ENCODE measurements at places on chromosomes 16 and 17.

DNA sequence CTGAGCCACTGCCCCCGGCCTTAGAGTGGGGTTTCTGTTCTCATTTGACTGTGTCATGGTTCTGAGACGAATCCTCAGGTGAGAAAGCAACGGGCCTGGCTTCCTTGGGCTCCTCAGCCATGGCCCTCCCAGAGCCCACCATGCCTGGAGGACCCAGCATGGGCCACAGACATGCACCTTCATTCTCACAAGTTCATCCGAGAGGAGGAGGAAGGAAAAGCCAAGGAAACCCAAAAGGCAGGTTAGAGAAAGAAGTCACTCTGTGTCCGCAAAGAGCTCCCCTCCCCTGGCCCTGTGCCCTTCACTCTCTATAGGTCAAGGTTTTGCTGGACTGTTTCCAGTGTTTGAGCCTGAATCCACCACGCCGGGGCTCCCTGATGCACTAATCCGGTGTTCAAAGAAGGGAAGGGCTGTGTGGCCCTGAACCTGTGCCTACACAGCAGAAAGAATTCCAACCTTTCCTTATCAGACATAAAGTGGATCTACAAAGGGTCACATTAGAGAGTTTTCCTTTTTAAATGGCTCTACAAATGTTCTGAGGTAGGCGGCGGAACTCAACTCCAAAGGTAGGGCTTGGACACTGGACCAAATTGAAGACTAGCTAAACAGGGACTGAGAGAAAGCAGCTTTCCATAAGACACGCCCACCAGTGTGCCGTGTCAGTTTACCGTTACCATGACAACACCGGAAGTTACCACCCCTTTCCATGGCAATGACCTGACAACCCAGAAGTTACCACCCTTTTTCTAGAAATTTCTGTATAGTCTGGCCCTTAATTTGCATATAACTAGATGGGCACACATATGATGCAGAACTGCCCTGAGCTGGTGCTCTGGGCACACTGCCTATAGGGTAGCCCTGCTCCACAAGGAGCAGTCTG lies 15.9 kb upstream of the PECAM1 start:
- no peak for DNase-seq

GRCh38 chr16:78985716-78986605 lies 614.6 kb downstream of the MAF start:
- DNase-seq: no peak

GRCh38 chr16:56281249-56281805 lies 90.0 kb downstream of the GNAO1 start:
- no peak for DNase-seq

- DNase-seq: peak; percentile 22
These were observed 31.4 kb downstream of the ACTG1 start for GRCh38 chr17:81481073-81481799.

DNA sequence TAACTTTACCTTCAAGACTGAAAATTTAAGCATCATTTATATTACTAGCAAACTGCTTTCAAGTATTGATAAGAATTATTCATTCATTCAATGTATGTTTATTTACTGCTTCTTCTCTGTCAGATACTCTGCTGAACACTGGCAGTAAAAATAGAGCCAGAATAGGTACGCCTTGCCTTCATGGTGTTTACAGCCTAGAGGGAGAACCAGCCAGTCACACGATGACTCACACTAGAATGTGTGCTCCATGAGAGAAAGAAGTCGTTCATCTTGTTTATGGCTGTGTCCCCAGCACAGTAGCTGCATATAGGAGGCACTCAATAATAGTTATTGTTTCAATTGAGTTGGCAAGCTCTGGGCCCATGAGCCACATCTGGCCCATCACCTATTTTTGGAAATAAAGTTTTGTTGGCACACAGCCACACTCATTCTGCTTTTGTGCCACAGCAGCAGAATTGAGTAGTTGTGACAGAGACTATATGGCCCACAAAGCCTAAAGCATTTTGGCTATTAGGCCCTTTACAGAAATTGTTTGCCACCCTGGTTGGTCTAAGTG lies 84.2 kb downstream of the TMC6 start:
- DNase-seq: no peak

DNA sequence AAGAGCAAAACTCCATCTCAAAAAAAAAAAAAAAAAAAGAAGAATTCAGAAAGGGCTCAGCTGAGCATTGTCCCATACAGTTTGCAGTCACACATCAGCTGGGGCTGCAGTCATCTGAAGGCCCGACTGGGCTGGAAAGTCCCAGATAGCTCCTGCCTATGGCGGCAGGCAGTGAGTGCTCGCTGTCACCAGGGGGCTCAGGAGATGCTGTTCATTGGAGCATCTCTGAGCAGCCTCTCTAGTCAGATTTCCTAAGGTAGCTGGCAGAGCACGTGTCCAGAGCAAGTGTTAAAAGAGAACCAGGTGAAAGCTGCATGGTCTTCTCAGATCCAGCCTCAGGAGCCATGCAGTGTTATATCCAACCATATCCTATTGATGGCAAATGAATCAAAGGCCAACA lies 75.8 kb downstream of the WSCD1 start:
- DNase-seq: no peak

GRCh38 chr17:56815711-56816110 lies 18.0 kb downstream of the C17orf67 start:
- no peak for DNase-seq

- no peak for DNase-seq
These were observed 65.6 kb upstream of the SREBF1 start for GRCh38 chr17:17902376-17902775.

- DNase-seq: no peak
These were observed 1.9 kb downstream of the GNG13 start for GRCh38 chr16:798666-799065.

- DNase-seq: no peak
These were observed 34.5 kb upstream of the TMC5 start for GRCh38 chr16:19382887-19383816.

GRCh38 chr16:10368969-10369551 lies 16.8 kb upstream of the ATF7IP2 start:
- DNase-seq: no peak

DNA sequence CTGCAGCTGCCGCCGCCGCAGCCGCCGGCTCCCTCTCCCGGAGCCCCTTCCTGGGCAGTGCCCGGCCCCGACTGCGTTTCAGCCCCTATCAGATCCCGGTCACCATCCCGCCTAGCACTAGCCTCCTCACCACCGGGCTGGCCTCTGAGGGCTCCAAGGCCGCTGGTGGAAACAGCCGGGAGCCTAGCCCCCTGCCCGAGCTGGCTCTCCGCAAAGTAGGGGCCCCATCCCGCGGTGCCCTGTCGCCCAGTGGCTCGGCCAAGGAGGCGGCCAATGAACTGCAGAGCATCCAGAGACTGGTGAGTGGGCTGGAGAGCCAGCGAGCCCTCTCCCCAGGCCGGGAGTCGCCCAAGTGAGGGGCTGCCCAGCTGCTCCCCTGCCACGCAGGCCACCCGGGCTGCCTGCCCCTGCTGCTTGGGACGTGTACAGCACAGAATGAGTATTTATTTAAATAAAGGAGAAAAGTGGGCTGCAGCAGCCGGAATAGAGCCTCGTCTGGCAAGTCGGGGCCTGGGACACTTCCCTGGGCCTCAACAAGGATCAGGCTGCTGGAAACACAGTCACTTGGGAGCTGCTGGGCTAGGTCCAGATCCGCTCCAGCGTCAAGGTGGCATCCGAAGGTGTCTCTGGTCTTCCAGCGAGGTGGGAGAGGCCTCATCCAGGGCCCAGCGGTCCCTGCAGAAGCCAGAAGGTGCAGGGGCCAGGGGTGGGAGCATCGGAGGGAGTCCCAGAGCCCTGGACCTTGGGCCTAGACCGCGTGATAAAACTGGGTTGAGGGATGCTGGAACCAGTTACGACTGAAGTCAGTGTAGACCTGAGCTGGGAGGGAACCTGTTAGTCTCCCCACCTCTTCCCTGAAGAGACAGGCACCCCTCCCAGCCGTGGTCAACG lies 8.8 kb downstream of the TBX2 start:
- no peak for DNase-seq

- DNase-seq: no peak
These were observed 7.7 kb upstream of the COTL1 start for GRCh38 chr16:84625556-84625955.
